Lower lobe of right lung (tissue), 2 donors: ENCODE measurements at places on chromosomes 5 and 9. TPM values are rescaled to one million over a fixed set of nuclear protein-coding genes. Genes with fewer than 3 reads are reported as not detected.

Gene SLC36A2
- total RNA-seq: not detected

Gene IL5
- total RNA-seq: not detected

Gene CDH12
- 0.38 TPM for total RNA-seq

Gene ANAPC2
- 58.2 TPM for total RNA-seq

Gene FAM163B
- total RNA-seq: not detected

Gene DIRAS2
- not detected for total RNA-seq

Gene HOMER1
- total RNA-seq: 6.9 TPM

Gene HSPB3
- not detected for total RNA-seq

Gene THBS4
- total RNA-seq: 2.9 TPM

Gene PCDHA9
- 0.32 TPM for total RNA-seq

Gene IFNA2
- total RNA-seq: not detected

Gene SPTLC1
- total RNA-seq: 65.4 TPM

Gene NOXA1
- total RNA-seq: 6.9 TPM

Gene PAX5
- total RNA-seq: 0.18 TPM

Gene PLCXD3
- total RNA-seq: 2.8 TPM

Gene ENTREP1
- total RNA-seq: 30.1 TPM

Gene GALNT12
- total RNA-seq: 23.2 TPM

Gene MYO10
- total RNA-seq: 51.5 TPM

Gene IL13
- not detected for total RNA-seq

Gene ZNF658
- total RNA-seq: 5.4 TPM

Gene MARCOL
- not detected for total RNA-seq

Gene MEGF10
- 0.30 TPM for total RNA-seq

Gene SH2D3C
- total RNA-seq: 59.4 TPM

Gene MAT2B
- total RNA-seq: 71.7 TPM

Gene STPG3
- 0.38 TPM for total RNA-seq

Gene C9orf153
- total RNA-seq: 0.95 TPM

Gene TTC16
- 1.3 TPM for total RNA-seq

Gene RPS23
- 1,400 TPM for total RNA-seq

Gene TMEFF1
- total RNA-seq: 0.80 TPM
